ENCODE measurements at places on chromosomes 1 and 21.

DNA sequence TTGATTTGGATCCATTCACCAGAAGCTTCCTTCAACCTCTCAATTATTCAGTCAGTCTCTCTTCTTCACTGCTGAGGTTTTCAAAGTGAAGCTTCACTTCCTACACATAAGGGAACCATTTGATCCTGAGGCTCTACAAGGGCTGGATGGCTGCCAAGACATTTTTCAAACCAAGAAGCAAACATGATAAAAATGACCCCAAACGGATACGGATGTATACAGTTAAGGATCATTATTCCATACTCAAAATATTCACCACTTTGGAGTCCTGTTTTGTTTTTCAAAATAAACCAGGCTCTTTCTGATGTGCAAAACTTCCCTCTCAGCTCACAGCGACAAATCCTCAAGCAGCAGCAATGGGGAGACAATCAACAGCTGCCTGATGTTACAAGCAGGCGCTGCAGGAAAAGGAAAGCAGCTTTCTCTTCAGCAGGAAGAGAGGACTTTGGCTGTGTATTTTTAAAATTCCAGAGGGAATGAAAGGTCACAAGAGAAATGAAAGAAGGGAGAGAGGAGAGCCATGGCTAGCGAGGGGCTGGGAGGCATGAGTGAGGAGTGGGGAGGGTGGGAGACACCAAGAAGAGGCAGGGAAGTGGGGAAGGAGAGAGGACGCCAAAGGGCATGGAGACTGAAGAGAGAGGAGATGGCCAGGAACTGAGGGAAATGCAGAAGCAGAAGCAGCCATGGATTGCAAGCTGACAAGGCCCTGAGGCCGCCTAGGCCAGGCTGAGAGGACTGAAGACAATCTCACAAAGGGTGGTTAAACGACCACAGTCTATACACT, 145.4 kb downstream of the SLC45A1 start:
- no peak for DNase-seq

- no peak for DNase-seq
These were observed 280.1 kb downstream of the PTPRC start for GRCh38 chr1:198918920-198919319.

- no peak for DNase-seq
These were observed 33.5 kb downstream of the RHBG start for GRCh38 chr1:156402331-156403020.

- no peak for DNase-seq
These were observed 37.3 kb downstream of the CDC42 start for GRCh38 chr1:22089787-22090186.

DNA sequence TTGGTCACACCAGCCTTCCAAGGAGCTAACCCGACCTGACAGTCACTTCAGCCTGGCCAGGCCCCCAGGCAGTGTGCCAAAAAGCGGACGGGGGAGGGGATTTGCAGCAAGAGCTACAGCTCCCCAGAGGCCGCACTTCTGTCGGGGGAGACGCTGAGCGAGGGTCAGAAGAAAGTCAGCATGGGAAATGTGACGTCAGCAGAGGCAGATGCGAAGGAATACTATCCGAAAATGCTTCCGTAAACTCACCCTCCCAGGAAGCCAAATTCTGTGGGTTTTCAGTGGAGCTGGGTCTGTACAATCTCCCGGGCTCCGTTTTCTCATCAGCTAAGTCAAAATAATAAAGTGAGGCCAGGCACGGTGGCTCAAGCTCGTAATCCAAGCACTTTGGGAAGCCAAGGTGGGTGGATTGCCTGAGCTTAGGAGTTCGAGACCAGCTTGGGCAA, 28.5 kb upstream of the ECE1 start:
- DNase-seq, result no peak

DNA sequence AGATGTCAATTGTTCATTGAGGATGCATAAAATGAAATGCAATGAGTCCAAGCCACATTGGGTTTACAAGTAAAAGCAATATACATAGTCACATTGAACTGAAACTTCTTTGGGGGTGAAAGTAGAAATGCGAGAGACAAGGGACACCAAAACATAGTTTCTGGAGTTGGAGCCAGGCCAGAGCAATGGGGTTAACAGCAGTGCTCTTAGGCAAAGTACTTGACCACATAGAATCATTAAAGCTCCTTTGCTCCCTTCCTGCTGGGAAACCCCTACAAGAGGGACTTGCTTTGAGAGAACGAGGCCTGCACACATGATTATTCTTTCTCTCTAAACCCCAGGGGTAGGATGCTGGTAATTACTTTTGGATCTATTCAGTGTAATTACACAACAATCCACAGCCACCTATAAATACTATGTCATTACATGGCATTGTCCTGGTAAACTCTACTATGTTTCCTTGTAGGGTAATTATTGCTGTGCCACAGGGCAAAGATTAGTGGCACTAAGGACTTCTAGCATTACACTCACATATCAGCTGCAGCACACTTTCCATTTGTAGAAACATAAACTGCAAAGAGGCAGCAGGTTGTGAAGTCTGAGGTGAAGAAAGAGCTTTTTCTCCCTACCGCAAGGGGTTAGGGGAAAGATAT, 421.6 kb upstream of the PBX1 start:
- DNase-seq, result peak; percentile 94

- no peak for DNase-seq
These were observed 31.9 kb upstream of the IL19 start for GRCh38 chr1:206738370-206739366.

DNA sequence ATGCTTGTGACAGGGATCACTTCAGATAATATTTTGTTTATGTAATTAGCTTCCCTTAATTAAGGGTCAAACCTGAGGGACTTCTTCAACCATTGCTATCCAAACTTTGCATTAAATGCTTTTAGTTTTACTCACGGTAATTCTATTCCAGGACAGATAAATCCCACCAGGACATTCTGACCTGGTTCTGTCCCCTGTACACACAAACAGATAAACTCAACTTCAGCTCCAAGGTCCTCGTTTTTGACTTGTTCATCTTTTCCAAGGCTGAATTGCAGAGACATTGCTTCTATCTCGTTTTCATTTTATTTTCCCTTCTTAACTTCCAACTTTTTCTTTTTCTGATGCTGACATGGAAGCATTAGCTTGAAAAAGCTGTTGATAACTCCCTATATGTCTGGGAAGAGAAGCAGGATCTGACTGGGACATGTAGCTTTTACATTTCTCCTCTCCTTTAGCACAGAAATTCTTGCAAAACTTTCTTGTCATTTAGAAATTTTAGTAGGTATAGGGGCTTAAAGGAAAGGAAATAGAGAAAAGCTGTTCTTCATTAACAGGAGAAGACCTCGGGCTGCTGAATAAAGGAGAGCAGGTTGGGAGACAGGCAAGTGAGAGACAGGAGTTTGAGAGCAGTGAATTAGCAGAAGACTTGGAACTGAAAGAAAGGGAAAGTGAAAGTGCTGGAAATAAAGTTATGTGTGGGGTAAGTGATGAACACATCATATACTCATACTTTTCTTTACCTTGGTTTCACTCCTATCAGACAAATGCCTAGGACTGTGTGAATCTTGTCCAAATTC, 231.7 kb upstream of the B3GALT2 start:
- no peak for DNase-seq

DNA sequence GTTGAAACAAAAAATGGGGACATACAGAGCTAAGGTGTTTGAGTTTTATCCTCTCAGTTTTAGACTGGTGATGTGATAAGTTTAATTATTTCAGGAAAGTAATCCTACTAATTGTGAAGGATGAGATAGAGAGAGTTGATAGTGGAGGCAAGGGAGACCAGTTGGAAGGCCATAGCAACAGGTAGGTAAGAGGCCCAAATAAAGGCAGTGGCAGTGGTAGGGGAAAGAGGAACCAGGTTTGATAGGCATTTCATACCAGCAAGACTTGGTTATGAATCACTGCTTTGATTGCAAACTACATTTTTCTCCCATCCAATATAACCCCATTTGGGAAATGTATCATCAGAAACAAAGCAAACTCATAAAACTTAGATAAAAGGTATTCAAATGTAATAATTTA, 63.1 kb upstream of the SH3GLB1 start:
- no peak for DNase-seq

- DNase-seq, result no peak
These were observed 17.6 kb downstream of the LMO4 start for GRCh38 chr1:87346130-87346814.

GRCh38 chr1:47444562-47445465, 7.0 kb downstream of the FOXD2 start:
- DNase-seq, result no peak

- peak; percentile 69 for DNase-seq
These were observed 45.7 kb upstream of the CACYBP start for GRCh38 chr1:174954073-174954460.

GRCh38 chr1:230510496-230510895, 84.4 kb upstream of the PGBD5 start:
- no peak for DNase-seq

DNA sequence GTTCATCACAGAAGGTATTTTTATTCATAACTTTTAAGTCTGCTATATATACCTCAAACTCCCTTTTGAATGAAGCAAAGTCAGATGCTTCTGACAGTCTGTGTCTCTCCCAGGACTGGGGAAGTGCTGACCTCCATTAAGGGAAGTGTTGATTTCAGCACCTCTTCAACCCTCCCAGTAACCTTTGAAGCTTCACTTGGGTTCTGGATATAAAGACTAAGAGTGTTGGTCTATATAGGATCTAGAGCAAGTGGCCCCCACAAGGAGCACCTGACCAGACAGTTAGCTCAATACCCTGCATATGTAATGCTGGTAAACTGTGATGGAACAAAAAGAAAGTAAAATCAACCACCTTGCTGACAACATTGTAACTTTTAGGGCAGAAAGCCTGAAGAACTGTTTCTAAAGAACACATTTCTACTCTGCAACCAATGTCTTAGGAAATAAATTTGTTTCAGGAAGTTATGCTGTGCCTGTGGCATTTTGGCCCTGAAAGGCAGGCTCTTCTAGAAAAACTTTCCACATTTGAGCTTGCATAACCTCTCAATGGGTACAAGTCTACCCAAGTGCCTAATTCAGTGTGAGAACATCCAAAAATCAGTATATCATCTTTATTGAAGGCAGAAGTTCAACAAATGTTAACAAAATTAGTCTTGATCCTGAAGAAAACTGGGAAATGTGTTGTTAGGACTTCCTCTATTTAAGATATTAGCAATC, 865 bp upstream of the PTPN22 start:
- no peak for DNase-seq

- no peak for DNase-seq
These were observed 2.3 kb downstream of the SLC37A1 start for GRCh38 chr21:42515708-42516502.

DNA sequence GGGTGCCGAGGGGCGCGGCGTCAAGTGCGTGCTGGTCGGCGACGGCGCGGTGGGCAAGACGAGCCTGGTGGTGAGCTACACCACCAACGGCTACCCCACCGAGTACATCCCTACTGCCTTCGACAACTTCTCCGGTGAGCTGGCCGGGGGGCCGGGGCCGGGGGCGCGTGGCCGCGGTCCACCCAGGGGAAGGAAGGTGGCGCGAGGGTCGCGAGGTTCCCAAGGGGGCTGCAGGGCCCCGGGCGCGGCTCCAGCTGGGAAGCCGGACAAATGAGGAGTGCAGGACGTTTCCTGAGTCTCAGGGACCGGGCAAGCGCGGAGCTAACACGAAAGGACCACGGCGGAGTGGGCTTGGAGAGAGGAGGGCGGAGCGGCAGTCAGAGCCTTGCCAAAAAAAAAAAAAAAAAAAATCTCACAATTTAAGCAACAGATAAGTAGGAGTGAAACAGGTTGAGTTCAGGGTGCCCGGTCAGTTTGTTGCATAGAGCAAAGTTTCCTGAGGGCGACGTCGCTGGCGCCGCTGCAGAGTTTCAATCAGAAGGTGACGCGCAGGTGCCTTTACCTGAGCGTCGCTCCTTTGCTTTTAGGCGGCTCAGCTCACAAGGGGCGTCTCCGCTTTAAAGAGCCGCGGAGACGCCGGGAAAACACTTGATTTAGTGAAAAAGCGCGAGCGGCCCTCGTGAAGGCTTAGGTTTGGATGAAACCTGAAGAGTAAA, 750 bp downstream of the RHOU start:
- no peak for DNase-seq

DNA sequence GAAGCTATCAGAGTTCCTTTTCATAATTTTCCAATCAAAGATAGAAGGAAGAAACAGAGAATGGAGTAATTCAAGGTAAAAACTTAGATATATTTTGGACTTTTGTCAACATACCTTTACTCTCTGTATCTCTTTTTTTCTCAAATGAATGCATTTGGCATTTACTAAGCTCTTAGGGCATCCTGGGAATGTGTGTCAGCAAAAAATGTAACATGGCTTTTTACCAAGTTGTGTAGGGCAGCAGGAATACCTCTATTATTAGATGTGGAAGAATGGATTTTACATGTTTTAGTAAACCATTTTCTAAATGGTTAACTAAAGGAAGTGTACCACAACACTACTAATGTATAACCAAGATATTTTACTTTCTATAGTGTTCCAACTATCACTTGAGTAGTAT, 4.2 kb upstream of the COL11A1 start:
- no peak for DNase-seq

- no peak for DNase-seq
These were observed 1.0 kb upstream of the SYNJ1 start for GRCh38 chr21:32728848-32729247.

DNA sequence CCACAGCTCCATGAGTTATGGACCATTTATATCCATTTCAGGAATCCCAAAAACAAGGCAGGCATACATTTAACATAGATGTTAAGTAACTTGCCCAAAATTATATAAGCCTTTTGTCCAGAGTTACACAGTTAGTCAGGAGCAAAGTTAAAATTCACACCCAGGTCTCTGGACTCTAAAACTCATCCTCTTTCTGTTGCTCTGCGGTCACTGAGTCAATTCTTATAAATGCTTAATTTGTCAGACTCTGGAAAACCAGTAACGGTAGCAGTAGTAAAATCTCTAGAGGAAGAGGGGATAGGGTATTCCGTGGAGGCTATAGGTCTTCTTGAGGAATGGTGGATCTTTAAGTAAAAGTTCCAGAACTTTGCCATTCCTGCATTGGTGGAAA, 223.6 kb upstream of the JUN start:
- no peak for DNase-seq

DNA sequence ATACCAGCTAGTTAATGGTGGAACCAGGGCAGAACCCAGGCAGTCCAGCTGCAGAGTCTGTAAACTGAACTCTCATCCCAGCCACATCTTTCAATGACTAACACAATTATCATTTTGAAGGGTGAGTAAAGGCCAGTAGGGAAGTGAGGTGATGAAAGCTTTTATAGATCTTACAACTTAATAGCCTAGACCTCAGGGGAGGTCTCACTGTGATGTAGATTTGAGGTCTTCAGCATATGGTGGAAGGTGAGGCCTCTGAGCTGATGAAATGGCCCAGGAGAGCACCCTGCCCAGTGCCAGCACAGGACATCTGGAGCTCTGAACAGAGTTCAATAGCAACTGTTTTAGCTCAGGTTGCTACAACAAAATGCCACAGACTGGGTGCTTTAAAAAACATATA, 44.8 kb upstream of the POU2F1 start:
- no peak for DNase-seq

- DNase-seq, result no peak
These were observed 19.9 kb downstream of the PLXNA2 start for GRCh38 chr1:208224192-208224713.

Measured in NCI-H1417 treated with DMSO at 0.1 percent for 48 hours (cell line).